Hindlimb muscle (tissue), 1 donor: ENCODE measurements at places on chromosomes 12 and 14.

- no peak for DNase-seq
These were observed 9.1 kb upstream of the KIF21A start for GRCh38 chr12:39451977-39452376.

GRCh38 chr14:55881577-55882241 lies 236.5 kb upstream of the PELI2 start:
- no peak for DNase-seq

GRCh38 chr14:80291101-80291500 lies 79.8 kb upstream of the DIO2 start:
- no peak for DNase-seq

DNA sequence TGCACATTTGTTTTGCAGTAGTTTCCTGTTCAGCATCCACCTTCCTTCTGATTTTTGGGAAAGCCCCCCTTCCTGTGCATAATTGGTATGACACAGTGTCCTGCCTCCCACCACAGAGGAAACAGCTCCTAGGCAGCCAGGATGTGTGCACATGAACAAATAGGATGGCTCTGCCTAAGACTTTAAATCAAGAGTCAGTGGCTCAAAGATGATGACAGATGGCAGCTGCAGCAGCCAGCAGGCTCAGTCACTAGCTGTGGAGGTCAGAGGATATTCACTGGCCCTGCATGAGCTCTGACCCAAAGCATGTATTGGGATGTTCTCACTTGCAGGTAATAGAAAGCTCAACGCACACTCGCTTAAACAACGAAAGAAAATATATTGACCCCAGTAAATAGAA lies 90.3 kb downstream of the KCNK10 start:
- no peak for DNase-seq

GRCh38 chr12:84660139-84660538 lies 252.5 kb downstream of the SLC6A15 start:
- no peak for DNase-seq
